ENCODE measurements at places on chromosomes 6 and 20.
A peak's percentile ranks its signal among the peaks of the same experiment; 100 is the strongest.

DNA sequence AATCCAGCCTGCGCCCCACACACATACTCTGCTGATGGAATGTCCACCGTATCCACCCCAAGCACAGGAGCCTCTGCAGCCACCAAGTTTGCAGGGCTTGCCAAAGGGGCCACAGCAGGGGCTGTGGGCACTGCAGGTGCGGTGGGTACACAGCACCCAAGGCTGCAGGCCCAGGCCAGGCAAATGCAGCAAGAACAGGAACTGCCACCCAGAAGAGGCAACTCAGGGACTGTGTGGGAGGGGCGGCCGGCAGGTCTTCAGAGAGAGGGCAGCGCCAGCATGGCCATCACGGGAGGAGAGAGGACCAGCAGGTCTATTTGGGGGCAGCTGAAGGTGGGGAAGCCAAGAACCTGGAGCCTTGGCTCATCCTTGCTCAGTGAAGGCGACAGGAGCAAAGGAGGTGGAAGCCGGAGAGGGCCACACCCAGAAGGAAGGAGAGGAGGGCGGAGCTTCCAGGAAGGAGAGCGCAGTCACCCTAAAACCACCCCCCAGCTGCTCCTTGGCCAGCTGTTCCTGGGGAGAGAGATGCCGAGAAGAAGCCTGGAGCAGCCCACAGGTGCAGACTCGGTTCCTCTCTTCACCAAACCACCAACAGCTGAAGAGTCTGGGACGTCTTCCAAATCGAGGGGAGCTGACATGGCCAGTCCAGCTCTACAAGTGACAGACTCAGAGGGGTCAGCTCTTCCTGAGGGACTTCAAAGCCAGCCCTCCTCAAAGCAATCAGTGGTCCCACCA is 265.1 kb upstream of the CDYL start:
- no peak overlapping the region for H3K4me3 ChIP-seq
- H3K27me3 ChIP-seq = no peaks in the 10 kb centered on the region

GRCh38 chr20:62980970-62981369 is 25.8 kb downstream of the BHLHE23 start:
- no peak for DNase-seq
- H3K27me3 ChIP-seq = peaks cover 37% of the 10 kb centered on the region
- H3K36me3 ChIP-seq = no peaks in the 10 kb centered on the region
- H3K27ac ChIP-seq = no peak overlapping the region
- peaks cover 47% of the 10 kb centered on the region for H3K4me1 ChIP-seq

GRCh38 chr6:114430534-114431124 is 87.8 kb upstream of the HS3ST5 start:
- no peaks in the 10 kb centered on the region for H3K36me3 ChIP-seq
- no peaks in the 10 kb centered on the region for H3K27me3 ChIP-seq
- H3K27ac ChIP-seq = no peak overlapping the region
- no peak overlapping the region for H3K4me3 ChIP-seq
- no peaks in the 10 kb centered on the region for H3K4me1 ChIP-seq

- no peaks in the 10 kb centered on the region for H3K4me1 ChIP-seq
- no peak overlapping the region for H3K4me3 ChIP-seq
- no peaks in the 10 kb centered on the region for H3K36me3 ChIP-seq
- no peak overlapping the region for H3K27ac ChIP-seq
- no peak for DNase-seq
These were observed 176.3 kb downstream of the LRFN2 start for GRCh38 chr6:40410821-40411220.

- no peak overlapping the region for H3K4me3 ChIP-seq
- no peak for DNase-seq
- no peaks in the 10 kb centered on the region for H3K27me3 ChIP-seq
- H3K4me1 ChIP-seq = peaks cover 4% of the 10 kb centered on the region
- no peaks in the 10 kb centered on the region for H3K36me3 ChIP-seq
These were observed 151.0 kb upstream of the CITED2 start for GRCh38 chr6:139525415-139525814.

GRCh38 chr20:18686696-18687095 is 98.8 kb downstream of the DTD1 start:
- no peak for DNase-seq
- H3K4me1 ChIP-seq = peaks cover 3% of the 10 kb centered on the region
- no peaks in the 10 kb centered on the region for H3K27me3 ChIP-seq
- no peak overlapping the region for H3K27ac ChIP-seq
- no peak overlapping the region for H3K4me3 ChIP-seq

- no peaks in the 10 kb centered on the region for H3K27me3 ChIP-seq
- no peak overlapping the region for H3K4me3 ChIP-seq
- DNase-seq = no peak
- no peaks in the 10 kb centered on the region for H3K4me1 ChIP-seq
- no peak overlapping the region for H3K27ac ChIP-seq
These were observed 32.9 kb downstream of the PTCHD4 start for GRCh38 chr6:48078120-48078519.

DNA sequence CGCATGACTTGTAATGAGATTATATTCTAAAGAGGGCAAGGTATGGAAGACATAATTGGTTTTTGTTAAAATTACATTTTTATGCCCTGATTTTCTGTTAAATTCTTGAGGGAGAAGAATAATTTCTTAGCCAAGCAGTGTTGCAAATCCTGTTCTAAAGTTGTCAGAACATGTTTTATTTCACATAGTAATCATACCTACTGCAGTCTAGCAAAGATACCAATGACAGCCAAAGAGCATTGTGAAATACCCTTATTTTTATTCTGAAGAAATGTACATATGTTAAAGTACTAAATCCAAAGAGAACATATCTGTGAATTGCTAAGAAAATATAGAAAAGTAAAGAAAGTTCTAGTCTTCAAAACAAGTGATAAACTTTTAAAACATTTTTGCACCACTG is 39.6 kb upstream of the SMIM8 start:
- peaks cover 5% of the 10 kb centered on the region for H3K4me1 ChIP-seq
- no peaks in the 10 kb centered on the region for H3K36me3 ChIP-seq
- DNase-seq = no peak
- no peaks in the 10 kb centered on the region for H3K27me3 ChIP-seq
- H3K27ac ChIP-seq = no peak overlapping the region

GRCh38 chr20:32664012-32664677 is 9.6 kb downstream of the C20orf203 start:
- H3K27ac ChIP-seq = no peak overlapping the region
- H3K4me3 ChIP-seq = no peak overlapping the region
- no peak for DNase-seq
- no peaks in the 10 kb centered on the region for H3K36me3 ChIP-seq

DNA sequence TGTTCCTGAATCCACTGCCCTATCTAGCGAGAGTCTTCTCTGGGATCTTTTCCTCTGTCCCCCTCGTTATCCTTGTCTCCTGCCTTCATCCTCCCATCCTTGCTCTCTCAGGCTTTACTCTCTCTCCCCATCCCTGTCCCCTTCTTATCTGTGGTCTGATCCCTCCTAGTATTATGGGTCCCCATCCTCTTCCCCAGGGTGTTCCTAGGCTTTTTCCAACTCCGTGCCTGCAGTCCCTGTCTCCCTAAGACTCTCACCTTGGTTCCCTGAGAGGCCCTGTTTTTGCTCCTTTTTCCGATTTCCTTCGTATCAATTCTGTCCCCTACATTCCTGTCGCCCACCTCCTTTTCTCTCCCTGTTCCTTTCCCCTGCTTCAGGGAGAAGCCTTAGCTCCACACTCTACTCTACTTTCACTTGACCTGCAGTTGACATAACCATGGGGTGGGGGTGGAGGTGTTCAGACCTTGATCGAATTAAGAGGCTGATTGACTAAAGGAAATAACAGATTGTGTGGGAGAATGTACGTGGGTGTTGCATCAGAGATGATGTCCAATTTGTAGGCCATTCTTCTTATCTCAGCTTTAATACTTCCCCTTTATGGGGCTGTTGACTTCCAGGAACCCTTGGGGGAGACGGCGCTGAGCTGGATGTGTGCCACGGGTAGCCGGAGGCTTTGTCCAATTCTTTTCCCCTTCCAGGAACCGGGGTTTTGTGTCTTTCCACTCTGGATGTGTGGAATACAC is 905 bp downstream of the PPARD start:
- peak overlapping the region; percentile 87 for H3K4me3 ChIP-seq
- no peaks in the 10 kb centered on the region for H3K36me3 ChIP-seq
- H3K27me3 ChIP-seq = no peaks in the 10 kb centered on the region
- peak overlapping the region; percentile 88 for H3K27ac ChIP-seq
- DNase-seq = no peak

Data from effector memory CD4-positive, alpha-beta T cell (primary cell).